ENCODE measurements at places on chromosomes 12 and 14.

- no peak for DNase-seq
Observed at GRCh38 chr14:90274019-90274418, 17.7 kb downstream of the PSMC1 start.

DNA sequence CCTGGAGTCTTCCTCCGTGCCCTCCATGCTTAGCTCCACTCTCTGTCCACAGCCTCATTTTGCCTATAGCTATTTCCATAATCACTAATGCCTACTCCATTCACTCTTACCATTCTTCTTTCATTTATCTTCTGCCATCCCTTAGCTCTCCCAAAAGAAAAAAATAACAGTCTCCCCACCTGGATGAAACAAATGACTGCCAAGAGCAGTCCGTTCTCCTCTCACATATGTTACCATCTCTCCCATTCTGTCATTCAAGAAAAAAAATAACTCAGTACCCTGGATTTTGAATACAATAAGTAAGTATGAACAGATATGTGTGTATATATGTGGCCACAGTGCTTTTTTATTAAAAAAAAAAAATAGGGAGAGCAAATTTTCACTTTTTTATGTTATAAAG lies 13.2 kb downstream of the DUSP16 start:
- DNase-seq: no peak

DNA sequence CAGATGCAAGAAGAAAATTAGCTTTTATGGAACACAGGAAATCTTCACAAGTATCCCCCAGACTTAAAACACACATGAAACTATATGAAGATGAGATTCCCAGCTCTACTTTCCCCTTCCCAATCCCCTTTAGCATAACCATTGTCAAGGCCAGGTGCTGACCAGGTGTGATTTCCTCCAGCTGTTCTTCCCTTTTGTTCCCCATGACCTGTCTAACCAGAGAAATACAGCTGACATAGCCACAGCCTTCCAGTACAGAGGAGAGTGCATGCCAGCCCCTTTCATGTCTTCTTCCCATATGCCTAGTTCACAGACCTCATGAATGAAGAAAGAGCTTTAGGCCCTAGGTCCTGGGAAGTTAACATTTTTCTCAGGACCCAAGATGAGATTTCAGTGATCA lies 43.5 kb upstream of the FKBP4 start:
- DNase-seq: no peak

DNA sequence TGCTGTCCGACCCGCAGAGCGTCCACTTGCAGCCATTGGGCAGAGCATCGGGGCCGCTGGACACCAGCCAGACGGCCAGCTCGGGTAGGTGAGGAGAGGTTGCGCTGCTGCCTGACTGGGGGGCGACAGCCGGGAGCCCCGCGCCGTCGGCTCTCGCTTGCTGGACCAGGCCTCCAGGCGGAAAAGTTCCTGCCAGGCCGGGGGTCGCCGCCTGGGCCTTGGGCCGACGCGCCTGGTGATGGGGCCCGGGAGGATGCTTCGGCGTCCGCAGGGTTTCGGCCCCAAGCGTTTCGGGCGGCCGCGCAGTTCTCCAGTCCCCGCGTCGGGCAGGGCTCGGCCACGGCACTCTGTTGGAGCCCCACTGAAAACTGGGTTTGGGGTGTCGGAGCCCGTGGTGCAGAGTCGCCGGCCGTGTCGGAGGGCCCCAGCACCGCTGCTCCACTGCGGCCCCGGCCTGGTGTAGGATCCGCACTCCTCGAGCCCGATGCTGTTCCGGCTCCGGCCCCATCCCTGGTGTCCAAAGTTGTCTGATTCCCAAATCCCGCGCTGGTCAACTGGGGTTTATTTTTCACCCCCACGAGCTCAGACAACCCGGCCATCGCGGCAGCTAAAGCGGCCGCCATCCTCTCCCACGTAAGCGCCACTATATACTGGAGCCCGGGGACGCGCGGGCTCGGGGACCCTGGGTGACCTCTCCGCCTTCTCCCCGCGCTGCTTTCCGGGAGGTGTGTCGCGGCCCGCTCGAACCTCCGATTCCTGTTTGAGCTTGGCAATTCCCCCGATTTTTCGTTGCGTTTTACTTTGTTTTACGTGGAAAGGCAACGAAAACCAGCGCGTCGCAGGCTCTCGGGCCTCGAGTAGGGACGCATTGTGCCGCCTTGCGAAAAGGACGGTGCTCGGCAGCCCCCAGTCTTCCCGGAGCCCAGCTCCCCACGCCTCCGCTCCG lies 872 bp downstream of the VSX2 start:
- no peak for DNase-seq

GRCh38 chr14:81162941-81163340 lies 57.8 kb downstream of the GTF2A1 start:
- DNase-seq: no peak

- no peak for DNase-seq
Observed at GRCh38 chr12:124631681-124632256, 64.4 kb upstream of the NCOR2 start.

- DNase-seq: no peak
Observed at GRCh38 chr12:113891167-113891692, 74.9 kb downstream of the RBM19 start.

DNA sequence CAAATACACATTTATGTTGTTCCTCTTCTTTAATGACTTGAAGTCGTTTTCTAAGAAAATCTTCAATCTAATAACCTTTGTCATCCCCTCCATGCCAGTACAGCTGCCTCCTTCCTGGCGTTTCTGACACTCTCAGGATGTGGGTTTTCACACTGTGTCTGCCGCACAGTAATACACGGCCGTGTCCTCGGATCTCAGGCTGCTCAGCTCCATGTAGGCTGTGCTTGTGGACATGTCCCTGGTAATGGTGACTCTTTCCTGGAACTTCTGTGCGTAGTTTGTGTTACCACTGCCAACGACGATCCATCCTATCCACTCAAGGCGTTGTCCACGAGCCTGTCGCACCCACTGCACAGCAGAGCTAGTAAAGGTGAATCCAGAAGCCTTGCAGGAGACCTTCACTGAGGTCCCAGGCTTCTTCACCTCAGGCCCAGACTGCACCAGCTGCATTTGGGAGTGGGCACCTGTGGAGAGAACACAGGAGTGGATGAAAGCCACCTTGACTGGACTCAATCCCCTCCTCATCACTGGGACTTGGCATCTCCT lies 1095.9 kb downstream of the TMEM121 start:
- peak; percentile 14 for DNase-seq

DNA sequence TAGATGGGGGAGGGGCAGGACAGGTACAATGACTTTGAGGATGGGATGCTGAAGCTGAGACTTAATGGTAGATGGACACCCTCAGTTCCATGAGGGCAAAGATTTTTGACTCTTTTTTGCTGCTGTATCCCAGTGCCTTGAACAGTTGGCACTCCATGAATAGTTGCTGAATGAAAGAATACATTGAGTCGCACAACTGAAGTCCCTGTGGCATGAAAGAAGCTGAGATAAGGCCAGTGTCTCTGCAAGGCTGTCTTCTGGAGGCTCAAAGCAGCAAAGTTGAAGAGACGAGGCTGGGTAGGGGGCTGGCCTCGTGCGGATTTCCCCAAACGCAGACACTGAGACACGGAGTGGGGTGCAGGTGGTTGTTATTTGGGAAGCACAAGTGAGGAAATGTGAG lies 179.3 kb downstream of the ADCK1 start:
- no peak for DNase-seq

- DNase-seq: no peak
Observed at GRCh38 chr14:69768873-69769272, 1.9 kb downstream of the SRSF5 start.

GRCh38 chr14:98544174-98544573 lies 727.8 kb downstream of the BCL11B start:
- no peak for DNase-seq

DNA sequence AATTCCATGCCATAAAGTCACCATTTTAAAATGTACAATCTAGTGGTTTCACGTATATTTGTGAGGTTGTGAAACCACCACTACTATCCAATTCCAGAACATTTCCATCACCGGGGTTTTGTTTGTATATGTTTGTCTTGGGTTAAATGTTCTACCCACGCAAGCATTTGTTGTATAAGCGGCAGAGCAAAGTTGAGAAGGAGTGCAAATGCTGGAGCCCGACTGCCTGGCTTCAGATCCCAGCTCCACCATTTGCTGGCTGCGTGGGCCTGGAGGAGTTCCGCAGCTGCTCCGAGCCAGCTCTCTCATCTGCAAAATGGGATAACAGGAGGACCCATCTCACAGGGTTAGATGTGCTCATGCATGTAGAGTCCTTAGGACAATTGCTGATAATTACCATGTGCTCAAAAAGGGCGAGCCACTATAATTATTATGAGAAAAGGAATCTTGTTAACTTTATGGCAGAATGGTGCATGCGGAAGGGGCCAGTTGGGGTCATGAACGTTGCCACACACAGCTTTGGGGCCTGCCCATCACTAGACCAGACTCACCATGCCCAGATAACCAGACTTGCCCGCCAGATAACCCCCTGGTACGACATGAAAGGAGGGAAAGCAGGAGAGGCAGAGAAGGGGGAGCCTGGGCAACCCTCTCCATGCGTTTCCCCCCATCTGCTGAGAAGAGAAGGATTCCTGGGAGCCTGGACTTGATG lies 6.4 kb downstream of the ACTN1 start:
- no peak for DNase-seq

DNA sequence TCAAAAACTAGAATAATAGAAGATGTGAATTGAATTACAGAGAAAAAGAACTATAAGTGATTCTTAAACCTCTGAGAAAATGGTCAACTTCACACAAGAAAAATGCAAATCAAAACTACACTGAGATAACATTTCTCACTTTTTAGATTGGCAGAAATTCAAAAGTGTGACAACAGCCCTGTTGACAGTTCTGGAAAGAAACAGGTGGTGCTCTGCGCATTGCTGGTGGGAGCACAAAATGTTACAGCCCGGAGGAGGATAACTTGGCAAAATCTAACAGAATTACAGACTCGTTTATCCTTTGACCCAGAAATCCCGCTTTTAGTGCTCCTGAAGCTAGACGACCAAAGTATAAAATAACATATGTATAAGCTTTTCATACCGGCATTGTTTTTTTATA lies 222.5 kb upstream of the CNTN1 start:
- DNase-seq: no peak

DNA sequence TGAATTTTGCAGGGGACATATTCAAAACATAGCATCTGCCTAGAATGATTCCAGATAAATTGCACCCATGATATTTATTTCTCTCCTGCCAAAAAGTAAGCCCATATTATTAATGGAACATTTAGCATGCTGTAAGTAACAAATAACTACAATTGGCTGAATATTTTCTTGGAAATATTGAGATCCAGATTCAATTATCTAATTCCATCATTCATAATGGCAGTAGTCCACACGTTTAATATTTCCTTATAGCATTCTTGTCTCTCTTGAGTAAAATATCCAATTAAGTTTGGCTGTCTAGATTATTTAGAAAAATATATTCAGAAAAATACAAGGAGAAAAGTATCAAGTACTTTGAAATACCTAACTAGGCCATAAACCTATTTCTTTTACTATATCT lies 157.5 kb downstream of the FLRT2 start:
- DNase-seq: no peak

- no peak for DNase-seq
Observed at GRCh38 chr12:68097386-68097785, 62.2 kb downstream of the IFNG start.

GRCh38 chr14:101600336-101600890 lies 39.1 kb downstream of the DIO3 start:
- no peak for DNase-seq

DNA sequence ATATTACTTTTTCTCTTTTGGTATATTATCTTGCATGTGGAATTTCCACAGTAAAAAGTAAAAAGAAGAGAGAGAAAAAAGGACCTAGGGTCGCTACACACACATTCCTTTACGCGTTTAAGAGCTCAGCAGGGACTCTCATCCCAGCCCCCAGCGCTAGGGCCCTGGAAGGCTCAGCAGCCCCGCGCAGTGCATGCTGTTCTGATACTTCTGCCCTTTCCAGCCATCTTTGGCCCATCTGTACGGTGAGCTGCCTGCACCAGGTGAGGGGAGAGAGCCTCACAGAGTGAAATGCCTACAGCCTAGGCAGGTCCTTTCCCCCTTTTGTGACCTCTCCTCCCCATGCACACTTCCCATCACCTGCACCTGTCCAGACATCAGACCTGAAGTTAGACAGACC lies 1.6 kb upstream of the LTBR start:
- DNase-seq: no peak

- no peak for DNase-seq
Observed at GRCh38 chr12:127144770-127145169, 1122.2 kb upstream of the TMEM132C start.

GRCh38 chr14:68312884-68313610 lies 479.8 kb downstream of the ZFP36L1 start:
- peak; percentile 26 for DNase-seq

GRCh38 chr14:84804468-84804867 lies 725.5 kb upstream of the FLRT2 start:
- no peak for DNase-seq

DNA sequence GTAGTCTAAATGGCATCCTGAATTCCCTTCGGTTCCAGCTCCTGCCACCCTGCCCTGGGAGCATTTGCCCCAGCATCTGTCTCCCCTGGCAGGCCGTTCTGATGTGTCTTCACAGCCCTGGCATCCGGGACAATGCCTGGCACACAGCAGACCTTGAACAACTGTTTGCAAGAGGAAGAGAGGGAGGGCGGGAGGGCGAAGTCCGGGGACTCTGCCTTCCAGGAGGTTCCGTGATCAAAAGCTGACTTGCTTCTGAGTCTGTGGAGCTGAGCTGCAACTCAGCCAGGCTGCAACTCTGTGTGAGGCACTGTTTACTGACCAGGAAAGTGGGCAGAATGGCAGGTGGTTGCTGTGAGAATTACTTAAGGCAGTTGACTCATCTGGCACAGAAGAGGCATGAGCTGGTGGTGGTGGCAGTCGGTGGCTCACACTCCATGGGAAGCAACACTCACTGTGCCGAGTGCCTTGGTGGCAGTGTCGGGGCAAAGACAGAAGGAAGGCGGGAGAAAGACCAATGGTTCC lies 61.1 kb upstream of the DLK1 start:
- DNase-seq: no peak

- DNase-seq: no peak
Observed at GRCh38 chr12:85186236-85186635, 93.8 kb upstream of the ALX1 start.

DNA sequence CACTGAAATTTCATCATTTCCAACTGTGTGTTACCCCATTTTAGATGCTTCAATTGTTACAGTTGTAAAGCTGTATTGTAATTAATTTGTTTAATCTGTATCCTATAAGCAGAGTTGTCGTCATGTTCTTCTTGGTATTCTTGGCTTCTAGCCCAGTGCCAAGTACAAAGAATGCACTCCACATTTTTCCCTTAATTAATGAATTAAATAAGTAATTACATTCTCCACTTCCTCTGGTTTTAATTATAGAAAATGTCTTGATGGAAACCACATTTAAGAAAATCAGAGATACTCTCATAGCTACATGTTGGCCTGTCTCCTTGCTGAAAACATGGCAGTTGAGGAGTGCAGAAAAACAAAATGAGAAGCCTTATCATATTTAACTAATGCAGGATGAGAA lies 746 bp downstream of the DNAI7 start:
- DNase-seq: no peak

DNA sequence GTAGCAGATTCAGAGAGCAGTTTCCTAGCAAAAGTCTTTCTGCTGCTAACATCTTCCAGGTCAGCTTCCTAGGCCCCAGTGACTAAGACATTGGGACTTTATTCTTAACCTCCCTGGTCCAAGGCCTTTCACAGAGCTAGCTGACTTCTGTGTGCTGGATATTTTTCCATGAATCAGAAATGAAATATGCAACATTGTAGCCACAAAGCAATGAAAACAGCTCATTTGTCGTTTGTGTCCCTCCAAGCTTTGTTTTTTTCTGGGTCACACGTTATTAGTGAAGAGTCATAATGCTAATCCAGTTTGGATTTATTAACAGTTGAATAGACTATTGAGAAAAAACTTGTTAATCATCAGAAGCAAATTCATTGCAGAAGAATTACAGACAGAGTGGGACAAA lies 82.4 kb downstream of the ARF6 start:
- DNase-seq: no peak

Measured in activated naive CD8-positive, alpha-beta T cell treated with anti-CD3 and anti-CD28 coated beads, Interleukin-2, amount 50 U/mL, for 24 hours (primary cell).